ENCODE measurements at places on chromosomes 16 and 17. TPM values are rescaled to one million over a fixed set of nuclear protein-coding genes. Genes with fewer than 3 reads are reported as not detected.
A peak's percentile ranks its signal among the peaks of the same experiment; 100 is the strongest.

DNA sequence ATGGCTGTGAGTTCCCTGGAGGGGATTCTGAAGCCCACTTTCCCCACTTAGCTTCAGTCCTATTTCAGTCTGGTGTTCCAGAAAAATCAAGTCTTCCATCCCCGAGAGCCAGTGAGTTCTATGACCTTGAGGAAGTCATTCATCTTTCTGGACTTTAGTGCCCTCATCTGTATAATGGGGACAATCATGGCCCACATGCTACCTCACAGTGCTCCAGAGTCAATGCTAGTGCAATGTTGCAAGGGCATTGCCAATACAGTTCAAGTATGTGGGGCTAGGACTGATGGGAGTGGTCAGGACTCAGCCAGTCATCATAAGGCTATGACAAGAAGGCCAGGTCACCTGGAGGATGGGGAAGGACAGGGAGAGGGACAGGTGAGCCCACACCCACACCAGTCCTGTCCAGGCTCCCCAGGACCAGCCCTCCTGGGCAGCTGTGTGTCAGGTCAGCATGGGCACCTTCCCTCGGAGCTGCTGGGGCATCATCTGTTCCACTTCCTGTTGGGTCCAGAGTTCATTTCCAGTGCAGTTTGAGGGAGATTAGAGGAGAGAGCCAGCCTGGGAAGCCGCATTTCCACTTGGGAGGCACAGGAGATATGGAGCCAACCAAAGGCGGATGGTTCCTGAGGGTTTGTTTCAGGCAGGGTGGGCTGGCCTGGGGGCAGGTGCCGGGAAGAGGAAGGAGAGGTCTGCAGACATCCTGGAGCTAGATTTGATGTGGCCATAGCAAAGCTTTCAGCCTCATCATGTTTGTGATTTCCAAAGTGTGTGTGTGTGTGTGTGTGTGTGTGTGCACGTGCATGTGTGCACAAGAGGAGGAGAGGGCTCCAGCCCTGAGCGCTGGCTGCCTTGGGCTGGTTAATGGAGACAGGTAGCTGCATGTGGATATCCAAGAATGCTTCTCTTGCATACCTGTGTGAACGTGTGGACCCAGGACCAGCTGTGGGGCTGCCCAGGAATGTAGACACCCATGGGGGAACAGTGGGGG is 3.9 kb upstream of the WNT9B start:
- no peaks in the 10 kb centered on the region for H3K36me3 ChIP-seq
- no peak for DNase-seq
- no peak overlapping the region for H3K27ac ChIP-seq
- no peak overlapping the region for H3K4me3 ChIP-seq
- H3K27me3 ChIP-seq = peaks cover 39% of the 10 kb centered on the region

DNA sequence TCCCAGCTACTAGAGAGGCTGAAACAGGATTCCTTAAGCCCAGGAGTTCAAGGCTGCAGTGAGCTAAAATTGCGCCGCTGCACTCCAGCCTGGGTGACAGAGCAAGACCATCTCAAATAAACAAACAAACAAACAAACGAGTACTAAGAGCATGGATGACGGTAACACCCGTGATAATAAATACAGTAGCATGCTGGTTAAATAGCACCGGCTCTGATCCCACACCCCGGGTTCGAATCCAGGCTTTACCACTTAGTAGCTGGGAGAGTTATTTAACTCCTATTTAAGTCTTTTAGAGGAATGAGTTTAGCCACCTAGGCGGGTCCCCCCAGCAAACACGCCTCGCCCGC is 301 bp upstream of the METTL22 start:
- peaks cover 8% of the 10 kb centered on the region for H3K4me1 ChIP-seq
- H3K4me3 ChIP-seq = peak overlapping the region; percentile 77
- no peak overlapping the region for H3K27ac ChIP-seq
- DNase-seq = no peak
- no peaks in the 10 kb centered on the region for H3K36me3 ChIP-seq

The EVPLL gene
- not detected for polyA plus RNA-seq

The KIF2B gene
- polyA plus RNA-seq = not detected

The CES4A gene
- polyA plus RNA-seq = 16.4 TPM
